ENCODE measurements at places on chromosomes 1 and 21. TPM values are rescaled to one million over a fixed set of nuclear protein-coding genes. Genes with fewer than 3 reads are reported as not detected.

Gene UMODL1
- polyA plus RNA-seq = not detected

Gene RIPPLY3
- 0.17 TPM for polyA plus RNA-seq

Gene SMCP
- not detected for polyA plus RNA-seq

Gene MYOM3
- 305 TPM for polyA plus RNA-seq

Gene DNAI4
- 2.2 TPM for polyA plus RNA-seq

Gene BSND
- polyA plus RNA-seq = 0.03 TPM
